ENCODE measurements at places on chromosomes 2 and 18.

DNA sequence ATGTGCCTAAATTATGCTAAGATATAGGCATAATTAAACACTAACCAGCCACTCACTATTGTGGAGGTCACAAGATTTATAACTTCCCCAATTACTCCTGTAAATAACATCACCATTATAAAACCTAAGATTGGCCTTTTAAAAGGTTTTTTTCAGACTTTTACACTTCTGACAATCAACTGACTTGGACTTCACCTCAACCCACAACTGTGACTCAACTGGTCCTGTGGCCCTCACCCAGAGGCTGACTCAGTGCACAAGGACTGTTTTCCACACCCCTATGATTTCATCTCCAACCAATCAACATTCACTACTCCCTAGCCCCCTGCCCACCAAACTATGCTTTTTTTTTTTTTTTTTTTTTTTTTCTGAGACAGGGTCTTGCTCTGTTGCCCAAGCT lies 11.6 kb downstream of the TTR start:
- no peak for DNase-seq

- DNase-seq, result no peak
Observed at GRCh38 chr2:73036766-73037165, 34.7 kb downstream of the SFXN5 start.

DNA sequence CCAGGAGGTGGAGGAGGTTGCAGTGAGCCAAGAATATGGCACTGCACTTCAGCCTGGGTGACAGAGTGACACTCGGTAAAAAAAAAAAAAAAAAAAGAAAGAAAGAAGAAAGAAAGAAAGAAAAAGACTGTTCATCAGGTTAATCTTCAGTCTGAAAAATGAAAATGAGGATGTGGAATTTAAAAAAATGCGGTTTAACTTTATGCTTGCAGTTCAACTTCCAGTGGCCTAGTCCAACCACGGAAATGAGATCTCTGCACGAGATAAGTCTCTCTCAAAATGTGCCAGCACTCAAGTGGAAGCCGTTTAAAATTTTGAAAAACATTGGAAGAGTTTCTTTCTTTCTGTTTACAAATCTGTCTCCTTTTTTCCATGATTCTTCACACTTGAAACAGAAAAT lies 112.1 kb downstream of the DOCK10 start:
- no peak for DNase-seq

- no peak for DNase-seq
Observed at GRCh38 chr18:12580630-12581342, 77.1 kb downstream of the SPIRE1 start.

- DNase-seq, result no peak
Observed at GRCh38 chr2:56030062-56030461, 106.5 kb upstream of the EFEMP1 start.

DNA sequence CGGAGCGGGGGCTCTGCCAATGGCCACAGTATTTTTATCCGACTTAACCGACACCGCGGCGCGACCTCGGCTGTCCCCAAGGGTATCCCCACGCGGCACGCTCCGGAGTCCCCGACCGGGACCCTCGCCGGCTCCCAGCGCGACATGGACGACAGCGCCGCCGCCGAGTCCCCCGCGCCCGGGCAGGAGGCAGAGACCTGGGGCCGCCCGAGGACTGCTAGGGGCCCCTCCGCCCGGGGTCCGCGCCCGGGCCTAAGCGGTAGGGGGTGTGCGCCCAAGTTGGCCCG lies 468 bp downstream of the UXS1 start:
- DNase-seq, result no peak

All from stimulated activated CD8-positive, alpha-beta memory T cell treated with anti-CD3 and anti-CD28 coated beads, Interleukin-2, amount 100 ng/mL, for 48 hours (primary cell).